ENCODE measurements at places on chromosomes 2 and 18. TPM values are rescaled to one million over a fixed set of nuclear protein-coding genes. Genes with fewer than 3 reads are reported as not detected.

SNORC gene
- 0.98 TPM for total RNA-seq

DNAJC5G gene
- not detected for total RNA-seq

CFC1 gene
- total RNA-seq, result not detected

GAREM1 gene
- total RNA-seq, result 8.1 TPM

FAM228A gene
- not detected for total RNA-seq

AKAIN1 gene
- not detected for total RNA-seq

LRRFIP1 gene
- 59.0 TPM for total RNA-seq

IL1A gene
- total RNA-seq, result not detected

APCDD1 gene
- total RNA-seq, result 0.73 TPM

BOLL gene
- not detected for total RNA-seq

SPDYA gene
- total RNA-seq, result 0.59 TPM

POTEI gene
- not detected for total RNA-seq

PER2 gene
- 3.9 TPM for total RNA-seq

ALPG gene
- total RNA-seq, result not detected

ASB18 gene
- total RNA-seq, result not detected

TBR1 gene
- total RNA-seq, result under 0.01 TPM

REG1B gene
- total RNA-seq, result not detected

SNTG2 gene
- not detected for total RNA-seq

ZBTB7C gene
- total RNA-seq, result under 0.01 TPM

DPP10 gene
- not detected for total RNA-seq

HJURP gene
- total RNA-seq, result 15.1 TPM

CEBPZOS gene
- total RNA-seq, result 20.9 TPM

METAP1D gene
- 15.8 TPM for total RNA-seq

IHH gene
- total RNA-seq, result not detected

PSMA8 gene
- total RNA-seq, result not detected

MRO gene
- 0.39 TPM for total RNA-seq

CRYGA gene
- total RNA-seq, result not detected

C2orf78 gene
- total RNA-seq, result not detected

THSD7B gene
- not detected for total RNA-seq

ATG9A gene
- 44.2 TPM for total RNA-seq

RNF149 gene
- total RNA-seq, result 51.4 TPM

PARD6G gene
- total RNA-seq, result 0.59 TPM

CAVIN2 gene
- total RNA-seq, result 20.6 TPM

Measured in subcutaneous preadipocyte (primary cell).